CD4-positive, alpha-beta memory T cell (primary cell): ENCODE measurements at places on chromosomes 3 and 15. TPM values are rescaled to one million over a fixed set of nuclear protein-coding genes. Genes with fewer than 3 reads are reported as not detected.

GOLGA8F gene
- total RNA-seq = not detected

- no peak overlapping the region for H3K27ac ChIP-seq
- no peaks in the 10 kb centered on the region for H3K36me3 ChIP-seq
- no peak for DNase-seq
- peaks cover 7% of the 10 kb centered on the region for H3K4me1 ChIP-seq
- no peaks in the 10 kb centered on the region for H3K27me3 ChIP-seq
- H3K4me3 ChIP-seq = no peak overlapping the region
These were observed 4.1 kb downstream of the FOXP1 start for GRCh38 chr3:71579326-71579934.

IQCF5 gene
- total RNA-seq = not detected

DNA sequence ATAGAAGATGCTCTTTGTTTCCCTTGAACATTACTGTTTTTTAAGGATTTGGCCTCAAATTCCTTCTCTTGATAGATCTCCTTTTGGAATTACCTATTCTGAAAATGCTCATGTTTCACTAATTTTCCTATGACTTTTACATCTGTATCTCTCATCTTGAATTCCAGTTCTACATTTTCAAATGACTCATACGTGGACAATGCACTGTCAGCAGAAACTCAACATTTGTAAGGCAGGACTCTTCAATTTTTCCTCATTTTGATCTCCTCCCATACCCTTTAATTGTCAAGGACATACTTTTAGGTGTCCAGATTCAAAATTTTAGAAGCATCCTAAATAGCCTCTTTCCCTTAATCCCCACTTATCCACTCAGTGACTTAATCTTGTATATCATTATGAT, 341.0 kb upstream of the RASGRP1 start:
- no peak for DNase-seq
- H3K4me3 ChIP-seq = no peak overlapping the region
- H3K27me3 ChIP-seq = no peaks in the 10 kb centered on the region
- H3K36me3 ChIP-seq = no peaks in the 10 kb centered on the region
- no peaks in the 10 kb centered on the region for H3K4me1 ChIP-seq

IGSF11 gene
- 0.44 TPM for total RNA-seq

- H3K36me3 ChIP-seq = no peaks in the 10 kb centered on the region
- no peaks in the 10 kb centered on the region for H3K4me1 ChIP-seq
- H3K27me3 ChIP-seq = no peaks in the 10 kb centered on the region
These were observed 27.7 kb upstream of the MFSD1 start for GRCh38 chr3:158773845-158774830.

DNA sequence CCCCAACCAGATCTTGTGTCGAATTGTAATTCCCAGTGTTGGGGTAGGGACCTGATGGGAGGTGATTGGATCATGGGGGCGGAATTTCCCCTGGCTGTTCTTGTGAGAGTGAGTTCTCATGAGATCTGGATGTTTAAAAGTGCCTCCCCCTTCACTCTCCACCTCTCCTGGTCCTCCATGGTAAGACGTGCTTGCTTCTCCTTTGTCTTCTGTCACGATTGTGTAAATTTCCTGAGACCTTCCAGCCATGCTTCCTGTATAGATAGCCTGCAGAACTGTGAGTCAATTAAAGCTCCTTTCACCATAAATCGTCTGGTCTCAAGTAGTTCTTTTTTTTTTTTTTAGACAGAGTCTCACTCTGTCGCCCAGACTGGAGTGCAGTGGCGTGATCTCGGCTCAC, 42.3 kb downstream of the NR1D2 start:
- H3K27ac ChIP-seq = no peak overlapping the region
- no peaks in the 10 kb centered on the region for H3K27me3 ChIP-seq
- H3K36me3 ChIP-seq = no peaks in the 10 kb centered on the region
- DNase-seq = no peak

DNA sequence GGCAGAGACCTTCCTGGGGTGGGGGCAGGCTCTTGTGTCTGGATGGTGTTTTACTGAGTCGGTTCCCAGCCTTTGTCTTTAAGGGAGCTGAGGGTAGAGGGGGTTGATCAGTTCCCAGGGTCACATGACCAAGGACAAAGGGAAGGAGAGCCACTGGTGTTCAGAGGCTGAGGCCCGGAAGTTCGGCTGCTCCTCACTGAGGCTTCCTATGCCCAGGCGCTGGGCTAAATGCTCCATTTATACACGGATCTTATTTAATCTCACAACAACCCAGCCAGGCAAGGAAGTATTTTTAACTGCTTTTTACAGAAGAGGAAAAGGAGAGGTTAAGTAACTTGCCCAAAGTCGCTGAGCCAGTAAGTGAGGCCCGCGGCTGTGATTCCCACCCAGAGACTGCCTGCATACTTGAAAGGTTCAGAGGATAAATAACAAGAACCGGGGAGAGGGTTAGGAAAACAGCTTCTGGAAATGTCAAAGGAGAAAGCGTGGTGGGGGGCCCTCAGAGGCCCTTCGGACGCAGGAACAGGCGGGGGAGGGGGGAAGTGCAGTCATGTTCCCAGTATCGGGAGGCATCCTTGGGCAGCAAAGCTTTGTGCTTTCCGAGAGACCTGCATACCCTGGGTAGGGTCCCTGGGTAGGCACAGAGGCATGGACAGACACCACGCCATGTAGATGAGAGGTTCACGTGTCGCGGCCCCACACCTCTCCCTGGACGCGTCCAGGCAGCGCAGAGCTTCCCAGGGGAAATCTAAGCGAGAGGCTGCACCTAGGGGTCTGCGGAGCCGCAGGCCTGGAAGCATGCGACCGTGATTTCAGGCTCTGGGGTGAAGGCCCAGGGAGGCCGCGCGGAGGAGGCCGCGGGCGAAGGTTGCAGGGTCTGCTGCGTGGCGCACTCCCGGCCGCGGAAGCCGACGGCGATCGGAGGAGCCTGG, 21.3 kb downstream of the EPHB3 start:
- peaks cover 7% of the 10 kb centered on the region for H3K27me3 ChIP-seq
- DNase-seq = no peak
- no peaks in the 10 kb centered on the region for H3K4me1 ChIP-seq
- H3K27ac ChIP-seq = no peak overlapping the region

- DNase-seq = no peak
- H3K36me3 ChIP-seq = no peaks in the 10 kb centered on the region
- H3K27ac ChIP-seq = no peak overlapping the region
These were observed 11.0 kb upstream of the C15orf61 start for GRCh38 chr15:67509918-67510317.

- no peaks in the 10 kb centered on the region for H3K36me3 ChIP-seq
- no peak overlapping the region for H3K27ac ChIP-seq
- DNase-seq = no peak
- H3K4me3 ChIP-seq = no peak overlapping the region
These were observed 208.5 kb downstream of the CLSTN2 start for GRCh38 chr3:140143367-140144069.
